ENCODE measurements at places on chromosomes 16 and 17.
A peak's percentile ranks its signal among the peaks of the same experiment; 100 is the strongest.

DNA sequence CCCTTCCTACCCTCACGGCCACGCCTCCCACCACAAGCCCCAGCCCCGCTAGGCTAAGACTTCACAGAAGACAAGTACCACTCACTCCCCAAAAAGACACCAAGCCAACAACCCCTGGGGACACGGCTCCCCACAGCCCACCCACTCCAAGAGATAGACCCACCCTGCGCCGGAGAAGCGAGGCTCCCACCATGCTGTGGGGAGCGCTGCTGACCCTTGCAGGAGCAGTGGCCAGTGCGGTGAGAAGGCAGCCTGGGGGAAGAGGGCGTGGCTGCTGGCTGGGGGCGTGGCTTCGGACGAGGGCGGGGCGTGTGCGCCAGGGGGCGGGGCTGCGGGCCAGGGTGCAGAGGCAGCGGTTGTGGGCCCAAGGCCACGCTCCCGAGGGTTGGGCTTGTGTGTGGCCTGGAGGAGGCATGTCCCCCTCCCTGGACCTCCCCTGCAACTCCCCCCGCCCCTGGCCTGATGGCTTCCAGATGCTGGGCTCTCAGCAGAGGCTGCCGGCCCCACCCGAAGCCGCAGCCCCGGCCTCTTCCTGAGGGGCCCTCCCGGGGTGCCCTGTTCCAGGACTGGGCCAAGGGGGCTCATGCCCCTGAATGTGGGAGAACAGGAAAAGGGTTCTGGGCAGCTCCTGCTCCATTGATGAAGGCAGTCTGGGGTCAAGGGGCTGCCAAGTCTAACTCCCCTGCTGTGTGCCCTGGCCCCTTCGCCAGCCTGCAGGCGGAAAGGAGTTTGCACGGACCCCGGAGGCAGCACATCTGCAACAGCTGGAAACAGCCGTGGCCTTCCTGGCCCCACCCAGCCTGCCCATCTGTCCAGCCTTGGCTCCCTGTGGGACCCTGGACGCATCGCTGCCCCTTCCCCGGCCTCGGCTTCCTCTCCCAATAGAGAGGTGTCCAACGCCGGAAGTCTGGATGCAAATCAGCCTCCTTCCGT lies 9.1 kb downstream of the TFAP4 start:
- DNase-seq, result peak; percentile 75

GRCh38 chr16:87708881-87709638 lies 56.7 kb downstream of the KLHDC4 start:
- no peak for DNase-seq

GRCh38 chr17:17401271-17401781 lies 75.5 kb upstream of the MED9 start:
- no peak for DNase-seq

GRCh38 chr16:66254106-66254505 lies 112.4 kb upstream of the CDH5 start:
- DNase-seq, result no peak

- DNase-seq, result peak; percentile 77
Observed at GRCh38 chr16:66549284-66550131, at the start of gene TK2. TSS of gene TK2 (minus strand) at chr16:66550122. CDS start at chr16:66550061, 61 bp downstream.

GRCh38 chr16:30054959-30055553 lies 10.5 kb upstream of the ALDOA start:
- DNase-seq, result no peak

DNA sequence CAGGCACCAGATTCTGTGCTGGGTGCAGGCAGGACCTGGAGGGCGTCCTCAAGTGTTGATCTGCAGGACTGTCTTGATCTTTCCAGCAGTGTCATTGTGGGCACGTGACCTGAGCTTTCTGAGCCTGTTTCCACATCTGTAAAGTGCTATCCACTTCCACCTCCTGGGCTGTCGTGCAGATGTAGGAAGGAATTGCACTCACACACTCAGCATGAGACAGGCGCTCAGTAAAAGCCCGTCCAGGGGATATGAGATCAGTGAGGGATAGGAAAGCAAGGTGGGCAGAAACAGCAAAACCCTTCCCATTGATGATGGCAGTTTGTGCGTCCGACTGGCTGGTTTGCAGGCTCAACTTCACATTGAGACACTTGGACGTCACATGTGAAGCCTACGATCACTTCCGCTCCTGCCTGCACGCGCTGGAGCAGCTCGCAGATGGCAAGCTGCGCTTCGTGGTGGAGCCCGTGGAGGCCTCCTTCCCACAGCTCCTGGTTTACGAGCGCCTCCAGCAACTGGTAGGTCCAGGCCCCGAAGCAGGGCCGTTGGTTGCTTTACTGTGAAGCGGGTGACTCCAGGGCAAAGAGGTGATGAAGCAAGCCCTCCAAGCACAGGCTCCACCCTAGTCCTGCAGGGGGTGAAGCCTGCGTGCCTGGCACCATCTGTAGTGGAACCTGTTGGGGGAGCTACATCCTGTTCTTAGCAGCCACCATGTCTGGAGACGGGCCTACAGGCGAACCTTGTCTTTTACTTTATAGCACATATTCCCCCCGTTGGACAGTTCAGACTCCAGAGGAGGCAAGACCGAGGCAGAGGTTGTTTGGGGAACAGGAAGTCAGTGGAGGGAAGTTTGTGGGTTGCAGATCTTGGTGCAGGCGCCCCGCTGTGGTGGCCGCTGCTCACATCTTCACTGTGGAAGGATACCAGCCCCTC lies 23.0 kb downstream of the METTL22 start:
- no peak for DNase-seq

DNA sequence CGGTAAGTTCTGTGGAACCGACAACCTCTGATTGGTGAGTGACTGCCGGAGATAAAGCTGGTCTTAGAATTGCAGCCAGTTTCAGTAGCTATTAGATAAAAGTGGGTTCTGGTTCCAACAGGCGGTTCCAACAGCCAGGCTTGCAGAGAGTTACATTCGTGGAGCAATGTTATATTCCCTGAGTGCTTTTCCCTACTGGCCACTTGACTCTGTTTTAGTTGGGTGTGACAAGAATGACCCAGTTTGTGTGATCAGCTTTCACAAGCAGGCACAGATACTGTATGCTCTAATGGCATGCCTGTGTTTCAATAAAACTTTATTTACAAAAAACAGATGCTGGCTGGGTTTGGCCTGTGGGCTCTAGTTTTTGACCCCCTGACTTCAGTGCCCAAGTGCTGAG lies 196.6 kb downstream of the SNX29 start:
- DNase-seq, result no peak

DNA sequence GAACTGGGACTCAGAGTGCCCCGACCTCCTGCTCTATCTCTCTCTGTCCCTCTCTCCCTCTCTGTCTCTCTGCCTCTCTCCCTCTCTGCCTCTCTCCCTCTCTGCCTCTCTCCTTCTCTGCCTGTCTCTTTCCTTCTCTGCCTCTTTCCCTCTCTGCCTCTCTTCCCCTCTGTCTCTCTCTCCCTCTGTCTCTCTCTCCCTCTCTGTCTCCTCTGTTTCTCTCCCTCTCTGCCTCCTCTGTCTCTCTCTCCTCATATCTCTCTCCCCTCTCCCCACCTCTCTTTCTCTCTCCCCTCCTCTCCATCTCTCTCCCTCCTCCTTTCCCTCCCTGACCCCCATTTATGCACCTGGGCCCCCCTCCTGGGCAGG lies 32.7 kb downstream of the TNFRSF13B start:
- no peak for DNase-seq

GRCh38 chr17:2705263-2705662 lies 6.3 kb downstream of the CLUH start:
- no peak for DNase-seq

- DNase-seq, result no peak
Observed at GRCh38 chr16:25066426-25066746, 45.2 kb upstream of the LCMT1 start.

- no peak for DNase-seq
Observed at GRCh38 chr16:60463986-60464385, 1572.3 kb downstream of the CDH8 start.

GRCh38 chr16:529012-529575 lies 1.6 kb downstream of the CAPN15 start:
- no peak for DNase-seq

GRCh38 chr17:80397686-80398085 lies 17.3 kb upstream of the ENDOV start:
- no peak for DNase-seq

DNA sequence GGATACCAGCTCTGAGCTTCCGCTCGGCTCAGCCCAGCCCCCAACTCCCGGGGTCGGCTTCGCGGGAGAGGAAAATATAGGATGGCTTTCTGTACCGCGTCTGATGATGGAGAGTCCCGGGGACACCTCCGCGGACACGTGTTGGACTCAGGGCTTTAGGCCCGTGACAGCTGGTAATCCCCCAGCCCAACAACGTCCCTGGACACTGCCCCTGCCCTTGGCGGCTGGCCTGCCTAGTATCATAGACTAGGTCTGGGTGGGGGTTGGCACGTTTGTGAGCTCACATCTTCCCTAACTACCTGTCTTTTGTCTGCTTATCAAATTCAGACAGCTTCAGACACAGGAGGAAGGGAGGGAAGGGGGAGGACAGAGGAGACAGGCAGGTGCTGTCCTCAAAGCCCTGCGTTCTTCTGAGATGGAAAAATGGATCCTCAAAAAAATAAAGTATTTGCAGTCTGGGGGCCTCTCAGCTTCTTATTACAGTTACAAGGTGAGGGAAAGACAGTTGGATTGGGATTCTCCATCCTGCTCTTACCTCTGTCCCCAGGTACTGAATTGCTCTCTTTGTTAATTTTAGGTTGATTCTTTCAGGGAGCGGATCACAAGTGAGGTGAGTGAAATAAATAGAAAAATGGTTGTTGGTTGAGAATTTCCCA lies 698 bp downstream of the PSME3 start:
- DNase-seq, result no peak

GRCh38 chr16:280005-280460 lies 358 bp upstream of the ARHGDIG start:
- DNase-seq, result no peak

DNA sequence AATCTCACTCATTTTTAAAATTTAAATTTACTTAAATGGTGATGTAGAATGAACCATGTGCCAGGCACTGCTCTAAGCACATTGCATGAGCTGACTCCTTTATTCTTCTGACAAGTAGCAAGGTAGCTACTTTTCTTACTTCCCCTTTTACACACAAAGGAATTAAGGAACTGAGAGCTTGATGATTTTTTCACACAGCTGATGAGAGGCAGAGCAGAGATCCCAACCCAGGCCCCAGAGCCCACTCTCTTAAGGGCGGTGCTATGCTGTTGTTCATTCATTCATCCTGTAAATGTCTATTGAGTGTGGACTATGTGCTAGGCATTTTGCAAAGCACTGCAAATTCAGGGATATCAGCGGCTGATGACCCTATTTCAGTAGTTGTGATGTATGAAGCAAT lies 17.9 kb downstream of the SEC14L5 start:
- no peak for DNase-seq

GRCh38 chr17:72266112-72266775 lies 145.4 kb downstream of the SOX9 start:
- peak; percentile 8 for DNase-seq

DNA sequence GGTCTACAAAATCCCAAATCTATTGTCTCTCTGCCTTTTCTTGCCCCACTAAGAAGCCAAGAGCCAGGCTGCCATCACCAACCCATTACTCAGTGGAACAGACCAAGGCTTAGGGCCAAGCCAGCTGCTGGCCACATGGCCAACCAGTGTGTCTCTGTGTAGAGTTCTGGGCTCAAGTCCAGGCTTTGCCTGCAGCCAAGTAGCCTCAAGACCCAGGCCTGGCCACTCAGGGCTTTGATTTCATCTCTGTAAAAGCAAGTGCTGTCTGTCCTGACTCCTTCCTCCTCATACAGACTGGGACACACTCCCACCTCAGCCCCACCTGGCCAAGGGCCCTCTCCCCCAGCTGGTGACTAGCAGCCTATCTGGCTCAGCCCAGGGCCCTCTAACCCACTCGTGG lies 14.6 kb downstream of the SREBF1 start:
- no peak for DNase-seq

DNA sequence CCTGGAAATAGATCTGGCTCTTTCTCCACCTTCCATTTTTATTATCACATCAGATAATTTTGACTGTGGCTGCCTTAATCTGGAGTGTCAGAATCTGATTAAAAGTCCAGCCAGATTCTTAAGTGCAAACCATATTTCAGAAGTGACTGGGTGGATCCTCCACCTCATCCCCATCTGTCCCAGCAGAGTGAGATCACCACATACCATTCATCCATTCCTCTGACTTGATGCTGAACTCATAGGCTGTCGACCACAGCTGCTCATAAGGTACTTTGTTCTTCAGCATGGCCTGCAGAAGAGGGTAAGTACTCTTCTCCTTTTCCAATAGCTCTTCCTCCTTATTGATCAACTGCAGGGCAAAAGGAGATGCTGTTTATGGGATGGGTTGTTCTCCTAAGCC lies 53.5 kb downstream of the DNAH3 start:
- DNase-seq, result no peak

GRCh38 chr17:8898636-8899035 lies 31.2 kb upstream of the PIK3R6 start:
- DNase-seq, result no peak

DNA sequence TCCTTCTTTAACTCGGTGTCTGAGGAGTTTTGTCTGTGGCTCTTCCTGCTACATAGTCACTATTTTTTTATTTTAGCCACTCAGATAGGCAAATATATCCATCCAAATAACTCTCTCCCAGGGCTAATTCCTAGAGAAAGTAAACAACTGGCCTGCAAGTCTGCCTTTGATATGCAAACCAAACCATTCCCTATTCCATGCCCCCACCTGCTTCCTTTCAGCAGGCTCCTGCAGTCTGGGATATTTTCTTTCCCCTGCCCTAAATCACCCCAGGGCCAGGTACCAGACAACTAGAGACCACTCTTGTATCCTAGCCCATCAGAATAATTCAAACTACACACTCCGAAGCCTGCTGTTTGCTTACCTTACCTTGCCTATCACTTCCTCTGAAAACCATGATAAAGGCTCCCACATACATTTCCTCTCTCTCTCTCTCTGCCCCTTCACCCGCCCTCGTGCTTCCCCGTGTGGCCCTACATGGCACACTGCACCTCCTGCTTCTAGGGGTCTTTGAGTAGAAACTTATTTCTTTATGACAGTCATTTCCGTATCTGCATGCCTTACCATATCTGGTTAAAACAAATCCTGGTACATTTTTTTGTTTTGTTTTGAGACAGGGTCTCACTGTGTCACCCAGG lies 8.3 kb downstream of the CD300H start:
- DNase-seq, result no peak

DNA sequence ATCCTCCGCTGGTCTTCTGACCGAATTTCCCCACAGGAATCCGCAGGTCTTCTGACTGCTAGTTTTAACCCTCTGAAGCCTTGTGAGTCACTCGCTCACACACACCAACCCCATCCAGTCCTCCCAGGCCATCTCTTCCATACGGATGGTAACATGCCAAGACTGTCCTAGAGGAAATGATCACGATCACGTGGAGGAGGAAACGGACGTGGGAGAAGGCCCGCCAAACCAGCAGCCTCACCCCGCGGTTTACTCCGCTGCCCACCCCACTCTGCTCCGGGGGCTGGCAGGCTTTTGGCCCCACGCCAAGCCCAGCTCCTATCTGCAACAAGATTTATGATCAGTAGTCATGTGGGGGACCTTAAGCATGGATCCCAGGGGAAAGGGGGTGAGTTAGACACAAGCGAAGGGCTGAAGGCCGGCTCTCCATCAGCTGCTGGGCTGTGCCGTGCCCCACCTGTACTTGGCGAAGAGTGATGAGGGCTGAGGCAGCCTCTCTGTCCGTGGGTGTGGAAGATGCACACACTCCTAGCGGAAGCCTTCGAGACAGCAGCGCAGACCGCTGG lies 1.5 kb upstream of the FAAP100 start:
- no peak for DNase-seq

GRCh38 chr16:11078812-11079459 lies 134.6 kb downstream of the CLEC16A start:
- DNase-seq, result no peak

GRCh38 chr17:30426292-30426691 lies 47.6 kb downstream of the CPD start:
- DNase-seq, result no peak
